Panc1 (cell line): ENCODE measurements at places on chromosomes 11 and 22.

- H3K4me1 ChIP-seq: no peaks in the 10 kb centered on the region; the same call in 1 of the 2 replicates
- DNase-seq: no peak
- no peak overlapping the region for H3K4me3 ChIP-seq
- no peak overlapping the region for H3K27ac ChIP-seq
Measured at GRCh38 chr11:36022882-36023281, 79.0 kb downstream of the LDLRAD3 start.

- H3K4me1 ChIP-seq: no peaks in the 10 kb centered on the region
- no peaks in the 10 kb centered on the region for H3K36me3 ChIP-seq
- H3K27me3 ChIP-seq: no peaks in the 10 kb centered on the region
- no peak overlapping the region for H3K27ac ChIP-seq
Measured at GRCh38 chr11:71538666-71538990, 803 bp downstream of the KRTAP5-8 start.

DNA sequence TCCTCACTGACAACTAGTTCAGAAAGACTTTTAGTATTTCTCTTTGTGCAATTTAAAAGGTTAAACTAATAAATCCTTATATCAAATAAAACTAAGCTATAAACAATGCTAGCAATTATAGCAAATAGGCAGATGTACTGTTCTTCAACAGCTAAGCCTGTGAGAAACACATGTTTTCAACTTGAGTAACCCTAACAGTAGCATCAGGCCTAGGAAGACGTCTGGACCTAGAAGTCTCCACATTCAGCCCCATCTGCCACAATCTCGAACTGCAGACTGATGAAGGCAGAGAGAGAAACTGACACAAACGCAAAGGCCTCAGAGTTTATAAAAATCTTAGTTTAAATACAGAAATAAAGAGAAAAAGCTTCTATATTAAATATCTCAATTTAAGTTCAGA is 2.5 kb downstream of the ST13 start:
- DNase-seq: no peak
- H3K4me1 ChIP-seq: peaks cover 30% of the 10 kb centered on the region
- no peaks in the 10 kb centered on the region for H3K27me3 ChIP-seq
- peaks cover 21% of the 10 kb centered on the region for H3K36me3 ChIP-seq
- H3K27ac ChIP-seq: peak overlapping the region; percentile 86
- H3K4me3 ChIP-seq: peak overlapping the region; percentile 84

DNA sequence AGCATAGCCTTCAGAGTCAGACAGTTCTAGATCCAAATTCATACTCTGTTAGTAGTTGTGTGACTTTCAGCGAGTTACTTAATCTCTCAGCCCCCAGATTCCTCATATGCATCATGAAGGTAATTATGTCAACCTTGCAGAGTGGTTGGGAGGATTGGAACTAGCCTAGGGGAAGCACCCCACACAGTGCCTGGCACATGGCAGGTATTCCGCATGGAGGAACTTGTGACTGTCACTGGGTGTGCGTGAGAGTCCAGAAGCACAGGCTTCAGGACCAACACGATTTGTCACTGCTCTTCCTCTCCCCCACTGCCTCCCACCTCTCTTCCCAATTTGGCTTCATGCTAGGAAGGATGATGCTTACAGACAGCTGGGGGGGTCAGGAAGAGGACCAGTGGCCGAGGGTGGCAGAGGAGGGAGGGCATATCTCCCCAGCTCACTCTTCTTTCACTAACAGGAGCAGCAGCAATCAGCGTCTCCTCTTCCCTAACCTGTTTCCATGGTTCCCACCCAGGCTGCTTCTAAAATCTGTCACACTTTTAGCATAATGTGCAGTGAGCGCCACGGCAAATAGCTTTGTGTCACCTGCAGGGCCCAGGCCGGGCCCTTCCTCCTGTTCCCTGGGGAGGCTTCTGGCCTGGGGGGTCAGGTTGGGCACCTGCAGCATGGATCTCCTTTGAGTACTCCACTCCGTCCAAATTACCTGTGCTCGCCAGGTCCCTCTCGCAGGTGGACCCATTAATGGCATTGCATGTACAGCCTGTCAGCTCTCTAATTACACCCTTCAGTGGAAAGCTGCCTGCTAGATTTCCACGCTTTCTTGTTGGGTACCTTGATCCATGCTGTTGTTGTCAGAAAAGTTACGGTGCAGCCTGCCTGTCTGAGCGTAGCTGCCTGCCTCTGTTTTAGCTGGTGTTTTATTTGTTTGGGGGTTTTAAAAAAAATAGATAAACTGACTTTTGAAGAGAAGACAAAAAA is 400.4 kb downstream of the NXPE2 start:
- H3K4me3 ChIP-seq: no peak overlapping the region
- 0 out of 2 replicates have a peak, but pooled peaks cover 2% of the 10 kb centered on the region for H3K27me3 ChIP-seq
- H3K27ac ChIP-seq: no peak overlapping the region
- DNase-seq: no peak
- no peaks in the 10 kb centered on the region for H3K4me1 ChIP-seq

DNA sequence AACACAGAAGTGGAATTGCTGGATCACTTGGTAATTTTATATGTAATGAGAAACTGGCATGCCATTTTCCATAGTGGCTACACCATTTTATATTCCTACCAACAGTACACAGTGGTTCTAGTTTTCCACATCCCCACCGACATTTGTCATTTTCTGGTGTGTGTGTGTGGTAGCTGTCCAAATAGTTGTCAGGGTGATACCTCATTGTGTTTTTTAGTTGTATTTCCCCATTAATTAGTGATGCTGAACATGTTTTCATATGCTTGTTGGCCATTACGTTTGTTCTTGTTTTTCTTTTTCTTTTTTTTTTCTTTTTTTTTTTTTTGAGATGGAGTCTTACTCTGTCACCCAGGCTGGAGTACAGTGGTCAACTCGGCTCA is 12.2 kb downstream of the NEU3 start:
- H3K27me3 ChIP-seq: no peaks in the 10 kb centered on the region
- DNase-seq: no peak
- peaks cover 14% of the 10 kb centered on the region for H3K36me3 ChIP-seq
- H3K4me3 ChIP-seq: no peak overlapping the region

DNA sequence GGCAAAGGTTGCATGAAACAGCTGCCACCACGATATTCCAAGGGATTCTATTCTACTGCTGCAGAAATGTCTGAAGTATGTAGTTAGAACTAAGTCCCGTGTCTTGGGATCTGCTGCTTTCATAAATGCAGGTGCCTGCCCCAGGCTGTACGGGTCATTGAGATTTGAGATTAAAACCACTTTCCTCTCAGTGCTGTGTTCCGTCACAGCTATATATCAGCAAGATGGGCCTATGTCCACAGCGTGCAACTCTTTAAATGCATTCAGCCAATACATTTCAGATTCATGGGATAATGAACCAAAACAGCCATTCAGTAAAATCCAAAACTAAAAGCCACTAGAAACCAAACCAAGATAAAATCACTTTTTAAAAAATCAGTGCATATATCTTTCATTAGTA is 107.3 kb upstream of the LUZP2 start:
- no peaks in the 10 kb centered on the region for H3K27me3 ChIP-seq
- H3K27ac ChIP-seq: no peak overlapping the region
- no peaks in the 10 kb centered on the region for H3K4me1 ChIP-seq
- no peak for DNase-seq
- no peak overlapping the region for H3K4me3 ChIP-seq

GRCh38 chr11:63840356-63841060 is 1.6 kb downstream of the MARK2 start:
- H3K4me3 ChIP-seq: peak overlapping the region; percentile 94
- no peaks in the 10 kb centered on the region for H3K36me3 ChIP-seq
- DNase-seq: no peak
- H3K4me1 ChIP-seq: peaks cover 18% of the 10 kb centered on the region

- H3K4me3 ChIP-seq: no peak overlapping the region
- no peak overlapping the region for H3K27ac ChIP-seq
- no peak for DNase-seq
- H3K4me1 ChIP-seq: no peaks in the 10 kb centered on the region
- no peaks in the 10 kb centered on the region for H3K36me3 ChIP-seq
Measured at GRCh38 chr11:124778281-124778680, 16.2 kb upstream of the ESAM start.

GRCh38 chr11:66674964-66675602 is 2.6 kb downstream of the RBM4B start:
- H3K4me3 ChIP-seq: no peak overlapping the region
- H3K27me3 ChIP-seq: no peaks in the 10 kb centered on the region

DNA sequence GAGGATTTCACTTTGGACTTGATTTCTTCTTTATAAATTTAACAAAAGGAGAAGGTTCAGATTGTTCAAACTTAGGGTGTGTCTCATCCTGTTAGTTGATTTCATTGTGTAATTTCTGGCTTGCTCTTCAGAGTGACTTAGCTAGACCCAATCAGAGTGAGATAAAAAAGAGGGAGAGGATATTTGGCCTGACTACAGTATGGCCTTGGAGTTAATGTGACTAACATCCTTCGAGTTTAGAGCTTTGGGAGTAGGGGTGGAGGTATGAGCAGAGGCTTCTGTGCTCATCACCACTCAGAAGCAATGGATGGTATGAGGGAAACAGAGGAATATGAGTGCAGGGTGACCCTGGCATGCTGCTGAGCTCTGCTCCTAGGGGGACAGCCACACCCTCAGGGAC is 114.2 kb downstream of the ME3 start:
- H3K4me3 ChIP-seq: no peak overlapping the region
- DNase-seq: no peak
- no peaks in the 10 kb centered on the region for H3K27me3 ChIP-seq
- H3K4me1 ChIP-seq: no peaks in the 10 kb centered on the region

DNA sequence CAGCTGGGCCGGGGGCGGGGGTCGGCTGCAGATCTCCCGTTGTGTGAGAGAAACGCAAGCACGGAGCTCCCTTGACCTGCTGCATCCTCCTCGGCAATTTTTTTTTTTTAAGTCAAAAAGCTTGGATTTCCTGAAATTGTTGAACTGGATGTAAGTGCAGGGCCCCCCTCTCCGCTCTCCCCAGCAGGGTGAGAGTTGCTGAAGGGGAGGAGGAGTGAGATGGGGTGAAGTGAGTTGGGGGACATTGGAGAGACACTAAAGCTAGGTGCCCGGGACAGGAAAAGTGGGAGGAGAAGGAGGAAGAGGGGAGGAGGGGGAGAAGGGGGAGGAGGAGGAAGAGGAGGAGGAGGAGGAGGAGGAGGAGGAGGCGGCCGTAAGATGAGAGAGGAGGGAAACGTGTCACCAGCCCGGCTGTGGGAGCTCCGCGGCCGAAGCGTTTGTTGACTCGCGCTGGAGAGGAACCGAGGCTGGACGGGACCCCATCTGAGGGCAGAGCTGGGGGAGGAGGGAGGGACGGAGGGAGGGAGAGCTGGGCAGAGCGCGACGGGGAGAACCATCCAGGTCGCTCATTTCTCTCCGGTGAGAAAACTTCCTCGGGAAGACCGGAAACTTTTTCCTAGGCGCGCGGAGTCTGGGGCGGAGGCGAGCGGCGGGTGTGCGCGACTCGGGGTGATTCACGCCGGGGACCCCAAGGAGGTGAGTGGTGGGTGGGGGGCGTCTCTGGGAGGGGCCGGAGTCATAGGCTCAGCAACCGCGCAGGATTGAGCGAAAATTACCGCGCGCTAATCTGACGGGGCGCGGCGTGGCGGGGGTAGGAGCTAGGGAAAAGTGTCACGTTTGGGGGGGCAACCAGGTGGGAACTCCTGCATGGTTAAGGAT is 80.2 kb downstream of the PRR5L start:
- H3K27ac ChIP-seq: no peak overlapping the region
- peaks cover 6% of the 10 kb centered on the region; the same call in 1 of the 2 replicates for H3K4me1 ChIP-seq
- DNase-seq: no peak
- H3K27me3 ChIP-seq: peaks cover 38% of the 10 kb centered on the region
- peak overlapping the region; percentile 35 for H3K4me3 ChIP-seq
- no peaks in the 10 kb centered on the region for H3K36me3 ChIP-seq

GRCh38 chr11:70799386-70799785 is 401.1 kb downstream of the CTTN start:
- H3K4me3 ChIP-seq: no peak overlapping the region
- DNase-seq: no peak
- no peaks in the 10 kb centered on the region for H3K27me3 ChIP-seq

DNA sequence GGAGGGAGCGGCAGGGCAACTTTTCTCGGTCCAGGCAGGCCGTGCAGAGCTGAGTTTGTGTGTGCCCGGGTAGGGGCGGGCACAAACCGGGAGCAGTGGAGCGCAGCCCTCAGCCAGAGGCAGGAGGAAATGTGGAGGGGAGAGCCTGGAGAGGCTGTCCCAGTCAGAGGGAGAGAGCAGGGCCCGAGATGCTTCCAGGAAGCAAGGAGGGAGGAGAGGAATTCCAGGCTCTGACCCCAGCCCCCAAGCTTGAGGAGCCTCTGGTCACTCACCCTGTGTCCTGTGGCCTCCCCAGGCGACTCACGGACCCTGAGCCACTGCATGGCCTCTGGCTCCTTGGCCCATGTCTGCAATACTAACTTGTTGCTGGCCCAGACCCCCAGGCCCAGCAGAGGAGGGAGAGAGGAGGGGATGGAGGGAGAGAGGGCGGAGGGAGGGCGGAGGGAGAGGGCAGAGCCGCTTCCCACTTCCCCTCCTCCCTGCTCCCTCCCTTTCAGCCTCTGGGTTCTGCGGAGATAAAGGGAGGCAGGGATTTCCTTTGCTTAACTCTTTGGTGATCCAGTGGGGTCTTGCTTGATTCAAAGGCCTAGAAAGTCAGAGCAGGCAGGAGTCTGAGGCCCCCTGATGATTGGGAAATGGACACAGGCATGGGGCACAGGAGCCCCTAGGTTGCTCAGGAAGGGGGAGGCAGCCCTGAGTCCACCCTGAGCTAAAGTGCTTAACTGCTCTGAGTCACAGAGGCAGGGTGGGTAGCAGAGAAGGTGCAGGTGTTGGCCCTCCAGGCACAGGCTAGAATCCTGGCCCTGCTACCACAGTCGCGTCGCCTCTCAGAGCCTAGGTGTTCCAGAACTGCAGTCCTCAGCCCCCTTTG is at the start of gene C1QTNF6:
Gene C1QTNF6, minus strand, starts transcription at position 357 of the 871 bp plus-strand sequence. Its CDS starts 34 bp downstream, at position 323.
- no peaks in the 10 kb centered on the region for H3K36me3 ChIP-seq
- H3K4me3 ChIP-seq: peak within 1 kb of the TSS; percentile 64
- H3K27me3 ChIP-seq: no peaks in the 10 kb centered on the region
- peak within 1 kb of the TSS; percentile 94 for H3K27ac ChIP-seq

DNA sequence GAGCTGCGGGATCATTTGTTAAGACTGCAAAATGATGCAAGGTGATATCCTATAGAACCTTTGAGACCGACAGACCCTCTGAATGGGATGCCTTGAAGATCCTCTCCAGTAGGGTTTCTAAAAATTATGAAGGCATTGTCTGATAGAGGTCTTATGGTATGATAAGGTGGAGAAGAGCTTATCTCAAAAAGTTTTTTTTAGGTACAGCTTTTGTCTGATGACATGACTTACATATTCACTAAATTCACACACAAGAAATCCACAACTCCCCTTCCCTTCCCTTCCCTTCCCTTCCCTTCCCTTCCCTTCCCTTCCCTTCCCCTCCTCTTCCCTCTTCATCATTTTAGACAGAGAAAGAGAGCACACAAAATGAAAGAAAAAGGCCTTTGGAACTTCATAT is 118.4 kb upstream of the CTSC start:
- H3K4me3 ChIP-seq: no peak overlapping the region
- H3K27ac ChIP-seq: no peak overlapping the region

DNA sequence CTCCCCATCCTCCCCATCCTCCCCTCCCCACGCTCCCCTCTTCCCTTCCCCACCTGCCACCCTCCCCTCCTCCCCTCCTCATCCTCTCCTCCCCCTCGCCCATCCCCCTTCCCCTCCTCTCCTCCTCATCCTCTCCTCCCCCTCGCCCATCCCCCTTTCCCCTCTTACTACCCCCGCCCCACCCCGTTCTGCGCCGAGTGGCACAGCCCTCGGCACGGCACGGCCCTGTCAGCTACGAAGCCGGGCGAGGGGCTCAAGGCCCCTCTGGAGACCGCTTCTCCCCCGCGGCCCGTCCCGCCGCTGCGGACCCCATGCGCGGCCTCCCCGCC is 449.9 kb downstream of the OPCML start:
- no peak overlapping the region for H3K4me3 ChIP-seq
- no peaks in the 10 kb centered on the region for H3K4me1 ChIP-seq
- no peak for DNase-seq
- H3K27me3 ChIP-seq: peaks cover 31% of the 10 kb centered on the region
- H3K36me3 ChIP-seq: no peaks in the 10 kb centered on the region
- no peak overlapping the region for H3K27ac ChIP-seq
